ENCODE measurements at places on chromosomes 13 and 19.

- DNase-seq = no peak
These were observed 31.2 kb downstream of the GADD45B start for GRCh38 chr19:2507109-2507508.

DNA sequence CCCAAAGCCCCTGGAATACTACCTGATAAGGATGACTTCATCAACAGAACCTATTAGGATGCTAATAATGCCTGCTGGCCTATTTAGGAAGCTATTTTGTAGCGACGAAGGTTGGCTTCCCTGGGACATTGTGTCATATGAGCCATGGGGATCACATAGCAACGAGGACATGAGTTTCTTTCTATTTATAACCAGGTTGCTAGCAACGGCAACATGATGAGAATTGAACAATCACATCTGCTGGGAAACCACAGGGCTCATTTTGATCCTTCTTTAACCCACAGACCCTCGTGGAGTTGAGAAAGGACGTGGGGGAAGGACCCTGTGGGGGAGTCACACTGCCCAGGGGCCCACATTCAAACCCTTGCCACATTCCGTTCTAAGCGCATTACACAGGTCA is 172.2 kb downstream of the COL4A1 start:
- no peak for DNase-seq

DNA sequence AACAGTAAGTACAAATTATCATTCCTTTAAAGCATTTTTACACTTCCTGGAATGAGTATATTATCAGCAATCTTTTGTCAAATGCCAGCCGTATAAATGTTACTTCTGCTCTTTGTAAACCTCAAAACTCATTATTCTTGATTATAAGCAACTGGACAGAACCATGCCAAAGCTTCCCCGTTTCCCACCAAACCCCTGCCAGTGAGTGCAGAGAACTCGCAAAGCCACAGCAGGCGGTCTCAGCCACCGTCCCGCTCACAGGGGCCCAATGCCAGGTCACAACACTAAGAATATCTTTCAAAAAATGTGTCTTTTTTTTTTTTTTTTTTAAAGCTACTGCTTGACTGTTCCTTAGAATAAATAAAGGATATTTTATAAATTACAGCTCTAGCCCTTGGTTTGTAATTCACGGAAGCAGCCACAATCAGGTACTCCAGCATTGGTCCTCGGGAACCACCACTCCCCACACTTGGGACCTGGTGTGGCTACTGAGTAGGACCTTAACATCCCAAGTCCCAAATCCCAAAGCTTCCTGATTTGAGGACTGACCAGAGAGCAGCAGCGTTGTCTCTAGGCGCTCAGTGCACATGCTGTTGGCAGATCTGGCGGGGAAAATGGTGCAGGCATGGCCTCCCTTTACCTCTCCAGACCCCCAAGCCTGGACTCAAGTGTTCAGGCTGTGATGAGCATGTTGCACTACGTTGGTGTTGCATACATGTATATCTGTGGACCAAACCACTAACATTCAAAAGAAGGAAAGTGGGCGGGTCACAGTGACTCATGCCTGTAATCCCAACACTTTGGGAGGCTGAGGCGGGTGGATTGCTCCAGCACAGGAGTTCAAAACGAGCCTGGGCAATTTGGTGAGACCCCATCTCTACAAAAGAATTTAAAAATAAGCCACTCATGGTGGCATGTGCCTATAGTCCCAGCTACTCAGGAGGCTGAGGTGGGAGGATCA is 19.0 kb downstream of the KCTD15 start:
- no peak for DNase-seq

- no peak for DNase-seq
These were observed 46.0 kb upstream of the RANBP3 start for GRCh38 chr19:6023936-6024335.

DNA sequence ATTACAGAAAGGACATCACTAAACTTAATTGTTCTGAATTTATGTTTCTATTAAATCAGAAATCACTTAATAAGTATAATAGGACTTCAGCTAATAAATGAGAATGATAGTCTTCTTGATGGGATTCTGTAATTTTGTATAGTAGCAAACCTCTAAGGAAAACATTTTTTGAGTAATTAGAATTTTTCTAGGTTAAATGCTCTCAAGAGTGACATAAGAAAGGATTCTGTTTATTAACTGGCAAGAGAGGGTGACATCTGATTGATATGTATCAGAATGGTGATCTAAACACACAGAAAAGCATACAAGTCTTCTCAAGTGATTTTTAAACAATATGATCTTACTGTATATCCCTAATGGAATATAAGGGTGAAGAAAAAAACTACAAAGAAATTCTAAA is 1597.7 kb upstream of the PRR20A start:
- no peak for DNase-seq
